ENCODE measurements at places on chromosomes 11 and 22. TPM values are rescaled to one million over a fixed set of nuclear protein-coding genes. Genes with fewer than 3 reads are reported as not detected.

Gene TRIM3
- 7.1 TPM for total RNA-seq

Gene FAM111B
- total RNA-seq = 8.5 TPM

Gene TMEM25
- 14.1 TPM for total RNA-seq

Gene RGL4
- total RNA-seq = not detected

Gene MFNG
- total RNA-seq = 28.1 TPM

Gene BTBD18
- total RNA-seq = not detected

Gene SMTNL1
- not detected for total RNA-seq

Gene NXPE2
- not detected for total RNA-seq

Gene OR52H1
- not detected for total RNA-seq

Gene CTR9
- total RNA-seq = 11.1 TPM

Gene TRIM29
- 208 TPM for total RNA-seq

Gene TH
- total RNA-seq = 2.5 TPM

Gene MARK2
- total RNA-seq = 65.0 TPM

Gene MUC5AC
- total RNA-seq = 0.09 TPM

Gene GSTT2
- total RNA-seq = not detected

Gene UPK3A
- 1.0 TPM for total RNA-seq

Gene RCOR2
- total RNA-seq = 3.4 TPM

Gene OR9Q2
- not detected for total RNA-seq

Gene TTC38
- total RNA-seq = 15.2 TPM

Gene SYT8
- 8.9 TPM for total RNA-seq

All from PC-9 (cell line).